ENCODE measurements at places on chromosomes 12 and 14. TPM values are rescaled to one million over a fixed set of nuclear protein-coding genes. Genes with fewer than 3 reads are reported as not detected.

Gene GPR84
- total RNA-seq, result not detected

Gene PLEK2
- total RNA-seq, result 3.0 TPM

Gene VASH1
- total RNA-seq, result 2.6 TPM

Gene OR6C75
- not detected for total RNA-seq

Gene ESPL1
- 0.46 TPM for total RNA-seq

Gene FAM222A
- under 0.01 TPM for total RNA-seq

Gene SLCO1C1
- total RNA-seq, result not detected

Gene BBOF1
- total RNA-seq, result 9.8 TPM

Gene MYF5
- not detected for total RNA-seq

Gene TMPRSS12
- not detected for total RNA-seq

Gene FITM1
- not detected for total RNA-seq

Gene SPX
- 0.18 TPM for total RNA-seq

Gene SIX4
- total RNA-seq, result 7.8 TPM

Gene B4GALNT3
- total RNA-seq, result not detected

Gene TMEM63C
- 0.71 TPM for total RNA-seq

All from smooth muscle cell of bladder (primary cell).